ENCODE measurements at places on chromosomes 2 and 18.
A peak's percentile ranks its signal among the peaks of the same experiment; 100 is the strongest.

DNA sequence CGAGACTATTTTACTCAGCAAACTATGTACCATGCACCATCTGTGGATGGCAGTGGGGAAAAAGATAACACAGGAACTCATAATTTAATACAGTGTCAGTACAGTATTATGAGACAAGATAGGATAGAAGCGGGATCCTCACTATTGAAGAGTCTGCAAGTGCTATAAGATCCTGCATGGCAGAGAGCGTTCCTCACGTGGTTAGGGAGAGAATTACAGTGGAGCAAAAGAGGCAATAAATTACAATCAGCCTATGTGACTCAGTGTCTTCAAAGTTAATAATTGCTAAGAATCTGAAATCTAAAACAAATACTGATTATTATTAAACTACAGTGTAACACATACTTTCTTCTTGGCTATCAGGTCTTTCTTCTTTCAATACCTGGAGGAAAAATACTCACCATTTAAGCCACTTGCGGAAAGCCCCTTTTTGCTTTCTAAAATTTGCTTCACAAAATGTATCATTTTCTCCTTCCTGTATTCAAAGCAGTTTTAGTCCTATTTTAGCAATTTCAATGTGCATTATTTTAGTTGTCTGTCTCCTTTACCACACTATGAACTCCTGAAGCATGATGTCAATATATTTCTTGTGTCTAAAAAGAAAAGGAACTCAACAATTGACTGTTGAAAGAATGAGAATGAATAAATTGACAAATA lies 342.9 kb downstream of the SPAG16 start:
- no peak for DNase-seq

DNA sequence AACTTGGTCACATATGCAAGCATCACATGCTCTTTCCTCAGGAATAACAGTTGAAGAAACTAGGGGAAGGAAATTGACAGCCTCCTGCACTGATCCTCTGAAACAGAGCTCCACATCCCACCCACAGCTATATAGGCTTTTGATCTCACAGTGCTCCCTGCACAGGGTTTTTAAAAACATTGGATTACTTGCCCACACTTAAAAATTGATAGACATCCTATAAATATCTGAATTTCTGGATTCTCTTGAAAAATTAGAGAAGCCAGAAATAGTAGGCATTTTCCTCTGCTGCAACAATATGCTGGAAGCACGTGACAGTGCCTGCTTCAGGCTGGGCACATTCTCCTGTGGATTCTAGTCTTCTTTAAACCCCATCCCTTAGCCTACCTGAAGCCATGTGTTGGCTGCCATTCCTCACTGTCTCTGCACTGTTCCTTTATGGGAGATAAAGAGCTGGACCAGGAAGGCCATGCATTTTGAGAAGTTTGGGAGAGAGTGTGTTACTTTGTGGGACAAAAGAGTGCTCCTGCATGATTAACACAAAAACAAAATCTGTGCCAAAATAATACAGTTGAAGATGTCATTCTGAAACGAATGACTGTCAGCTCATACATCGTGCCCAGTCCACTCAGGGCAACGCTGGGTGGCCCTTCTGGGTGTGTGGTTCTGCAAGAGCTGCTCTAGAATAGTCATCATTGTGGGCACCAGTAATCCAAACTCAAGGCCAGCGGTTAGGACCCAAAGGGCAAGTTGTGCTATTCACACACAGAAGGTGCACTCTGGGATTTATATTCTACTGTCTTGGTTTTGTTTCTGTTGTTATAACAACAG lies 59.8 kb downstream of the GYPC start:
- DNase-seq: no peak

GRCh38 chr2:16402891-16403290 lies 262.7 kb downstream of the CYRIA start:
- no peak for DNase-seq

DNA sequence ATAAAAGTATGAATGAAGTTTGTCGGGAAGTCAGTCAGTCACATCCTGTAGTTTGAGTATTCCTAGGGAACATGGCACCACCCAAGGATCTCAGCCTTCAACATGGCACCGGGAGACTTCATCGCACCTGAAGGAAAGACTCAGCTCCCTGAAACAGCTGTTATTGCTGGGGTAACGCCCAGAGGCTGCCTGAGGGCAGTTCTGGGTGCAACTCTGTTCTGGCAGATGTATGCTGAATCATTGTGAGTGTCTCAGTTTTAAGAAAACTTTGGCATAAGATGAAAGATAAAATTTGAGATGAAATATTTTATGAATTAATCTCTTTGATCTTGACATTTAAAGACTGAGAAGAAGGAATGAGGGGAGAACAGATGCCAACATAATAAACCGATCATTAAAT lies 49.9 kb upstream of the SERPINB2 start:
- DNase-seq: no peak

DNA sequence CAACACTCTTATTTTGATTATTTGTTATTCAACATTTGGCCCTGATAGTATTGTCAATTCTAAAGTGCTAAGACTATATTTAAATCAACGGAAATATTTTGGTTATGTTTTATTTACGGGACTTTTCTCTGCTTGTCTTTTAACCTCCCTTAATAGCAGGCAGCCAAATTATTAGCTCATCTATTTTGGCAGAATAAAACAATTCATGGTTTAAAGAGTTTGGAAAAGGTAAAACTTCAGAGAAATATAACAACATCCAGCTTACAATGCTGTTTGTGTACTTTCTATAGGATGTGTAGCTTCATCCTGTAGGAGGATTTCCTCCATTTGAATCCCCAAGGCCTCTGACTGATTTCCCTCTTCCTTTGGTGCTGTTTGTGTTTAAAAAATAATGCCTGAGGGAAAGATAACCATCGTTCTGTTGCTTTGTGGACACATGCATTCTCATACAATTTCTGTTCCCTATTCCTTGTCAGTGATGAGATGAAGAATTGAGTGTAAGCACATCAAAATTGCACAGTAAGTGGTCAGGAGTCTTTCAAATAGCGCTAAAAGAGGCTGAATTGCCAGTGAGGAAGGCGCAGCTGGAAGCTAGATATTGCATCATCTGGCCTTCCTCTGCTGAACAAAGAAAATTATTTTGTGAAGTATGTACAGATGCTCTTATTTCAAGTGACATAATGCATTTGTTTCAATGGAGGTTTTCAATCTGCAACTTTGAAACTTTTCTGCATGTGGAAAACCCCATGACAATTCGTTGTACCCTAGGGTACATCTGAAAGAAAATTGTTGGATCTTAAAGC lies 80.3 kb downstream of the CD28 start:
- no peak for DNase-seq

DNA sequence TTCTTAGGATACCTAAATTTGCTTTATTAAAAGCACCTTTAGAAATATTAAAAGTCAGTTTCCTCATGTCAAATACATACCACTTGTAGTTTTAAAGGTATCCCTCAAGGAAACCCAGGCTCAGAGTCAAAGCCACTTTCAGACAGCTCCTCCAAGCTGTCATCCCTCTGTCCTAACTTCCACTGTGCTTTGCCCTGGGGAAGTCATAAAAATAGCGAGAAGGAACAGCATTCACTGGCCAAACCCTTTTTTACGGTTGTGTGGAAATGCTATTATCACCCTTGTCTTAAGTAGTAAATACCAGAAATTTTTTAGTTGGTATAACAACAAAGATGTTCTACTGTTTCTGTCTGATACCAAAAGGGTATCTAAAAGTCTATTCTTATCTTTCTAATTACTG lies 680.5 kb downstream of the ZEB2 start:
- no peak for DNase-seq

GRCh38 chr2:132374151-132374550 lies 42.5 kb upstream of the GPR39 start:
- no peak for DNase-seq

- DNase-seq: peak; percentile 3
These were observed at the start of gene SGPP2 for GRCh38 chr2:222424276-222424728. TSS of gene SGPP2 (plus strand) at chr2:222424543. CDS start at chr2:222424603, 60 bp downstream.

DNA sequence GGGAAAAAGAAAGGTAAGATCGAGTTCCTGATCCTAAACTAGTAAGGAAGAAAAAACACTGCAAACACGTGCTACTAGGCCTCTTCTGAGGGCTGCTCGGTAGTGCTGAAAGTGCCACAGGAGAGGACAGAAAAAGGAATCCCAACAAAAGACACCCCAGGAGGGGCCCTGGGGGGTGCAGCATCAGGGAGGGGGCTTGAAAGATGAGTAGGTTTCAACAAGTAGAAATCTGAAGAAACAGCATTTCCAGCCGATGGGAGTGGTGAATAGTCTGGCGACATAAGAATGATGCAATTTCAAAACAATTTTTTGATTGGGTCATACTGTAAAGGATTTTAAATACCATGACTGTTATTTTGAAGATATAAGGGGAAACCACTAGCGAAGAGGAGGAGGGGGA lies 98.6 kb downstream of the NOL10 start:
- DNase-seq: no peak
